ENCODE measurements at places on chromosomes 16 and 17.

DNA sequence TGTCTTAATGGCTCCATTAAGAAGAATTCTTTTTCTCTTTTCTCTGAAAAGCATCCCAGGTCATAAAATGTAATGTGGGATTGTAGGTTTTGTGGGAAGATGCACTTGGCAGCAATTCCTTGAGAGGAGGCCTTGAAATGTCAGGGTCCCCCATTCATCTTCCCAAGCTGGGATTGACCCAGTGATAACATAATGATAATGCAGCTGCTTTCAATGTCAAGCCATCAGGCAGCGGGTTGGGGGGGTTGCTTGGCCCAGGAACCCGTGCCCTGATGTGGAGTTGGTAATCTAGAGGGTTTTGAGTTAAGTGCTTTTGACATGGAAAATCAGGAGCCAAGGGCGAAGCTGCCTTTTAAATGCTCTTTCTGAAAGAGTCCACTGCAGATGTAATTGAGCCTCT lies 484.0 kb downstream of the WWOX start:
- no peak for DNase-seq

- DNase-seq, result no peak
Measured at GRCh38 chr16:8869212-8869987, 594 bp upstream of the CARHSP1 start.

DNA sequence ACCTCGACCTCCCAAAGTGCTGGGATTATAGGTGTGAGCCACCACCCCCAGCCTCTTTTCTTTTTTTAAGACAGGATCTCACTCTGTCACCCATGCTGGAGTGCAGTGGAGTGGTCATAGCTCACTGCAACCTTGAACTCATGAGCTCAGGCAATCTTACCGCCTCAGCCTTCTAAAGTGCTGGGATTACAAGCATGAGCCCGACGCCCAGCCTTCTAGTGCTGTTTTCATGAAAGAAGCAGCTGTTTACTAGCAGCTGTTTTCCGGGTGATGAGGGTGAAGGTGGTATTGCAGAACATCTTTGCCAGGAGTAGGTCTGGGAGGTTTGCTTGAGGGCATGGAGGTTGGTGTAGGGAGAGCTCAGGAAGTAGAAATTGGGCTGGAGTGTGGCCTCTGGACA lies 2.0 kb downstream of the ADCY7 start:
- no peak for DNase-seq

GRCh38 chr16:23742766-23743165 lies 12.1 kb upstream of the CHP2 start:
- DNase-seq, result no peak

GRCh38 chr17:80621997-80622357 lies 77.3 kb downstream of the RPTOR start:
- no peak for DNase-seq

DNA sequence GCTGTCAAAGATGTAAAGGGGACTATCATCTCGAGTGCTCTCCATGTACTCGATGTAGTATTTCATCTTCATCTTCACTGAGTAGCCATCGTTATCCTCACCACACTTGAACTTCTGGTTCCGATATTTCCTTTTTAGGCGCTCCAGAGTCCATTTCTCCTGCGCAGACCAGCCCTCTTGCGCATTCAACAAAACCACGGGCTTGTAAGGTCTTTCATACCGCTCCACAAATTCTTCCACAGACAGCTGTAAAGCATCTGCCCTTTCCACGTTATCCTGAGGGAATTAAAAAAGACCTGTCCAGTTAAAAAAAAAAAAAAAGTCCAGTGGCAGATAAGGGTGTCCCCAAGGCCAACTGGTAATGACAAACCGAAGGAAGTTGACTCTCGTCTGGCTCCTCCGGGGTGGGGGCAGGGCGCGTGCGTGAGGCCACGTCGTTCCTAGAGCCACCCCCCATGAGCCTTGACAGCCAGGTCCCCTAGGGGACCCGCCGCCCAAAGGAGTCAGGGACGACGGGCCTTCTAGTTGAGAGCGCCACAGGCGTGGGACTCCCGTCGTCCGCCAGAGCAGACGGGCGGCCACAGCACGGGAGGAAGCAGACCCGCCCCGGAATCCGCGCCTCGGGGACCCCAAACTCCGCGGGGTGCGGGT lies 701 bp downstream of the JMJD6 start:
- no peak for DNase-seq

DNA sequence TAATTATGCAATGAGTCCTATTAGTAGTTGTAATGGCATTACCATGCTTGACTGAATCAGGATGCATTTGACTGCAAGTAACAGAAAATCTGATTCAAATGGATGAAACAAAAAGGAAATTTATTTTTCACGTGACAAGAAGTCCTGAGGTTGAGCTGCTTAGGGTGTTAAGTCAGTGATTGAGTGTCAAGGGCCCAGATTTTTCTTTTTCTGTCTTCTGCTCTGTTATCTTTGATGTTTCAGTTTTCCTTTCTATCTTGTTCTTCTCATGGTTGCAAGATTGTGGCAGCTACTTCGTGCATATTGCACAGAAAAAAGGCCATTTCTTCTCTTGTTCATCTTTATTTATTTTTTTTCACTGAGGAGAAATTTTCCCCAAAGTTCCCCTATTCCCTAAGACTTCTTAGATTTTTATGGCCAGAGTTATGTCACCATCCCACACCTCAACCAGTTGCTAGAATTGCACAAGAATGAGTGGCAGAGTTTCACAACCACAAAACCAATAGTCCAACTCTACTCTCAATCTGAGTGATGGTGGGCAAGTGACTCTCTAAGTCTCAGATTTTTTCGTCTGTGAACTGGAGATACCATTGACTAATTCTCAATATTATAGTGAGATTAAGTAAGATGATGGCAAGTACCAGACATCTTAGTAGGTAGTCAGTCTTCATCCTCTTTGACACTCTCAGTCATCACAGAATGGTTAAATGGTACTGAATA lies 15.7 kb upstream of the GPR139 start:
- DNase-seq, result no peak

DNA sequence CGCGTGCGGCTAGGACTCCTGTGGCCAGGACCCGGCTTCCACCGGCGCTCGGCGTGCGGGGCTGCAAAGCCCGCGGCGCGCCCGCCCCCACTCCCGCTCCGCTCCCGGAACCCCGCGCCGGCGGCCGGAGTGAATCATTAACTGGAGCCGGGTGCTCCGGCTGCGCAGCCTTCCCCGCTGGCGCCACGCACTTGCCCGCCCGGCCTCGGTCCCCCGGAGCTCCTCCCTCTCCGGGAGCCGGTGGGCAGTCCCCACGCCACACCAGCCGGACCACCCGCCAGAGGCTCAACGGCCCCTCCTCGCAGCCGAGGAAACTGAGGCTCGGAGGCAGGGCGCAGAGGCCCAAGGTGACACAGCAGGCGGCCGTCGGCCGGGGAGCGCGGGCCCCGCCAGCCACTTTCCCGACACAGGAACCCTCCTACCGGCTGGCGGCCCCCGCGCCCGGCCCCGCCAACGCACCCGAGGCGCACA lies 580 bp downstream of the BCAR1 start:
- DNase-seq, result no peak

- no peak for DNase-seq
Measured at GRCh38 chr16:2157480-2158261, 2.1 kb downstream of the TRAF7 start.

GRCh38 chr16:8727857-8728618 lies 53.6 kb downstream of the ABAT start:
- DNase-seq, result no peak

- DNase-seq, result no peak
Measured at GRCh38 chr17:75646638-75646992, 13.4 kb downstream of the SMIM5 start.

- DNase-seq, result no peak
Measured at GRCh38 chr16:55175389-55175788, 148.6 kb upstream of the IRX6 start.

- no peak for DNase-seq
Measured at GRCh38 chr16:31200821-31201568, 1.6 kb downstream of the PYCARD start.

GRCh38 chr16:48531011-48531962 lies 78.7 kb downstream of the N4BP1 start:
- no peak for DNase-seq

DNA sequence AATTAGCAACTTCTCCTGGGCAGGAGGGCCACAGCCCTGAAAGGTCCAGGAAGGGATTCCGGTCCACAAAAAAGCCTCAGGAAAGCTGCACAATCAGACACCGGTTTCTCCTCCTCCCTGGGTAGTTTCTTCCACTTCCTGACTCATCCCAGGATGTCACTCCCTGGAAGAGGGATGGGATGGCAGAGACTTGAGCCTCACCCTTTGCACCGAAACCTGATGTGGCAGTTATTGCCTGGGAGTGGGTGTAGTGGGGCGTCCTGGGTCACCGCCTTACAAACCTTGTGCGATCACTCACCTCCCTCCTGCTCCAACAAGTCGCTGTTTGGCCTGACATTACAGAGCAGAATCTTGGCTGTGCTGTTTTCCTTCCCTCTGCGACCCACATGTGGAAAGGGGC lies 70.8 kb downstream of the LYRM1 start:
- DNase-seq, result no peak

GRCh38 chr17:35373984-35374765 lies 754 bp upstream of the SLFN11 start:
- DNase-seq, result peak; percentile 33

DNA sequence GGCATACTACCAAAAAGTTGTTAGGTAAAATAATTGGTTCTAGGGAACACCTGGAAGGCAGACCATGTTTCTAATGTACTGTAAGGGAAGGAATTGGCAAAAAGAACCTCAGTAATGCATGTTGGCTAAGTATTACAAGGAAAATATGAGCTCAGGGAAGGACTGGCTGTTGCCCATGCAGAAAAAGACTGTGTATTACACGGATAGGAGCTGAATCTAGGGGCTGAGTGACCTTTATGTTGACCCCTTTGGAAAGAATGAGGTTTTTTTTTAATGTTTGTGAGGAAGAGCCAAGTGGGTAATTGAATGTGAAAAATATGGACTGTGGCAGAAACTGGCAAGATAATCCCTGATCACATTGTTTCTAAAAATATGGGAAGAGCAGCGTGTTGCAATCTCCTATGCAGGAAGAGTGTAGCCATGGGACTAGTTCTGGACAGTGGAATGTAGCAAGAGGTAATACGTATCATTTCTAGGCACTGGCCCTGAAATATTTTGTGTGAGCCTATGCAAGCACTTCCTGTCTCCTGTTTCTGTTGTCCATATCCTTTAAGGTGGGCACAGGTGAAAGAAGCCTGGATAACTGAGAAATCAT lies 95.1 kb upstream of the CNTNAP4 start:
- no peak for DNase-seq

- no peak for DNase-seq
Measured at GRCh38 chr17:46125831-46126230, 67.4 kb downstream of the KANSL1 start.

GRCh38 chr17:48819466-48819865 lies 2.4 kb upstream of the TTLL6 start:
- DNase-seq, result no peak

DNA sequence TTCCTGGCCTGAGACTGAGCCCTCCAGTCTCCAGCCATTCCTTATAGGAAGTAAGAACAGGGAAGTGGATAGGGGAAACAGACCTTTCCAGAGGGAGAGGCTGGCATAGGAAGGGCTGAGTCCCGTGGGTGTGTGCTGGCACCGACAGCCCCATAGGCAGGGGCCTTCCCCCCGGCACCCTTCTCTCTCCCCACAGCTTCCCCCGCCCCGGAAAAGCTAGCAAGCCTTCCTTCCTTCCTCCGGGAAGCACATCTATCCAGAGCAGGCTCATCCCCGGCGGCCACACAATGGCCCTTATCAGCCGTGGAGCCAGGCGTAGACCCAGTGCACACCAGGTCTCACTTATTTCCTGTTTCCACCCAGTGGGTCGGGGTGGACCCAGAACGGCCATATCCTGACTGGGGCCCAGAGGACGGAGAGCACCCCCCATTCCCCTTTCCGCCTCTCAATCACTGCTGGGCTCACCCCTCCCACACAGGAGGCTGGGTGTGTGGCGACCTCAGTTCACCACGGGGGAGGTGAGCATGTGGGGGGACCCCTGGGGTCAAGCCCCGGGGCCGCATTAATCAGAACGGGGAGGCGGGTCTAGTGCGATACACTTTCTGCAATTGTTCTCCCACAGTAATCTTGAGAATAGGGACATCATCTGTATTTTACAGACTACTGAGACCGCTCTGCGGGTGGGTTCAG lies 950 bp upstream of the MYO1C start:
- DNase-seq, result no peak

- DNase-seq, result no peak
Measured at GRCh38 chr16:22970209-22970865, 156.4 kb downstream of the HS3ST2 start.

- no peak for DNase-seq
Measured at GRCh38 chr16:62213763-62214162, 177.5 kb upstream of the CDH8 start.

DNA sequence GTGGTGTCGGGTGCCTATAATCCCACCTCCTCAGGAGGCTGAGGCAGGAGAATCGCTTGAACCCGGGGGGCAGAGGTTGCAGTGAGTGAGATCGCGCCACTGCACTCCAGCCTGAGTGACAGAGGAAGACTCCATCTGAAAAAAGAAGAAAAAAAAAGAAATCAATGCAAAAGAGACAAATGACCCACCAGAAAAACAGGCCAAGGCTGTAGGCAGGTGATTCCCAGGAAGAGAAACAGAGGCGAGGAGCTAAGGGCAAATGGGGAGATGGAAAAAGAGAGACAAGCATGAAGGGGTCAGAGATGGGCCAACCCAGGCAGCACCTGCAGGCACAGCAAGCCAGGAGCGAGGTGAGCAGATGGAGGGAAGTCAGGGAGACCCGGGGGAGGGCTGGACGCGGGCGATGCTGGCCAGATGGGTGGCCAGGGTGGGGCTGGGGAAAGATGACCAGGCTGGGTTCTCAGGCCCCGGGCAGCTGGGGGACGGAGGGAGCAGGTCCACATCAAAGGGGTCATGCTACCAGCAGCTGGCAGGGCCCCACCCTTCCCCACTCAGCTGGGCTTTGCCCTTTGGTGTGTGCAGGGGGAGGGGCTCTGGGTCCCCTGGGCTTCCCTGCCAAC lies 25.5 kb downstream of the MYBBP1A start:
- no peak for DNase-seq

DNA sequence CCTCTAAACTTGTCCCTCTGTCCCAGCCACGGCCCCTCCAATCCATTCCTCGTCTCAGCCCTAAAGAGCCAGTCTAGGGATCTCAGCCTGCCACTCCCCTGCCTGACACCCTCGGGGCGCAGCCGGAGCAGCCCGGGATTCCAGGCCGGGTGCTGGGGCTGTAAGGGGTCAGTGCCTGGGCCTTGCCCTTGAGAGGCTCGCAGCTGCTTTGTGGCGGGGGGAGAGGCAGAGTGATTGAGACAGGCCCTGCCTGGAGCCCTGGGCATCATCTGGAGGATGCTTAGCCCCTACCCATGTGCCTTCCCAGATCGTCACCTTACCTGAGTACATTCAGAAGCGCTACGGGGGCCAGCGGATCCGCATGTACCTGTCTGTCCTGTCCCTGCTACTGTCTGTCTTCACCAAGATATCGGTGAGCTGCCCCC lies 8.3 kb downstream of the SLC5A10 start:
- DNase-seq, result no peak

GRCh38 chr16:67024384-67025209 lies 4.4 kb upstream of the CBFB start:
- DNase-seq, result no peak

- no peak for DNase-seq
Measured at GRCh38 chr17:55266051-55266957, 1.5 kb downstream of the HLF start.

- no peak for DNase-seq
Measured at GRCh38 chr16:58756650-58757332, 22.7 kb upstream of the GOT2 start.
